ENCODE measurements at places on chromosomes 5 and 9.

DNA sequence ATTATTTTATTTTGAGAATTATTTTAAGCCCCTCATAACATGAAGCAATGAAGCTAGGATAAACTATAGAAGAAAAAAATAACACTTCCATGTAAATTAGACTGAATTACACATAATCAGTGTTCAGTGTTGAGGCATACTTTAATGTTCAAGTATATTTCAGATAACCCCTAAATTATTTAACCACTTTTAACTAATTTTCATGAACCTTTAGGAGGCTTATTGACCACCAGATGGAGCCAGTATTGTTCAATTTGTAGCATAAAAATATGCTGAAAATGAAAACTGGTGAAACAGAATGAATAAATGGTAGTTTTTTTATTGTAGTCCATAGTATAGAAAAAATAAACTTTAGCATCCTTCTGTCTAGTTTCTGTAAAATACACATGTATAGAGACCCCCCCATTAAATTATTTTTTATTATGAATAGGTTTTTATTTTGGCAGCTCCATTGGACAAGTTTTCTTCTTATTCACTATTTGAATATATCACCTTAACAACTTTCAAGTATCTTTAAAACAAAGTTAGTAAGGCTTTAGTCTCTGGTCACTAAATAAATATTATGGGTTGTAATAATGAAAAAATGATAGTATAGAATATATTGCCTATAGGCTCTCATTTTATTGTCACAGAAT lies 190.1 kb downstream of the CWC27 start:
- no peak for DNase-seq

GRCh38 chr5:5588887-5589826 lies 166.7 kb downstream of the ICE1 start:
- DNase-seq = no peak

DNA sequence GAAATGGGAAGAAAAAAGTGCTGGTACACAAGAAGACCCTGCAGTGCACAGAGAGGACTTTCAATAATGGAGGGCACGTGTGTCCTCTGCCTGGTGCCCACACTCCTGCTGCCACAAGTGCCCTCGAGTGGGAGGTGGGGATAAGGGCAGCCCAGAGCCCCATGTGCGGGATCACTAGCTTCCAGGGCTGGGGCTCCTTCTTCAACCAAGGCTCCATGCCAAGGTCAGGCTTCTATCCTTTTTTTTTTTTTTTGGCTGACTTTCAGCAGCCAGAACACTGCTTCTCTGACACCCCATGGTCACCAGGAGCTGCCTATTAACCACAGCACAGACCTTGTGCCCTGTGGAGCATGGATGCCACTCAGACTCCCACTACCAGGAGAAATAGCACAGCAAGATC lies 7.5 kb downstream of the ACSL6 start:
- DNase-seq = no peak

- DNase-seq = no peak
These were observed 30.6 kb downstream of the SNX2 start for GRCh38 chr5:122805481-122805880.

GRCh38 chr5:2353871-2354440 lies 397.5 kb downstream of the IRX2 start:
- DNase-seq = no peak

DNA sequence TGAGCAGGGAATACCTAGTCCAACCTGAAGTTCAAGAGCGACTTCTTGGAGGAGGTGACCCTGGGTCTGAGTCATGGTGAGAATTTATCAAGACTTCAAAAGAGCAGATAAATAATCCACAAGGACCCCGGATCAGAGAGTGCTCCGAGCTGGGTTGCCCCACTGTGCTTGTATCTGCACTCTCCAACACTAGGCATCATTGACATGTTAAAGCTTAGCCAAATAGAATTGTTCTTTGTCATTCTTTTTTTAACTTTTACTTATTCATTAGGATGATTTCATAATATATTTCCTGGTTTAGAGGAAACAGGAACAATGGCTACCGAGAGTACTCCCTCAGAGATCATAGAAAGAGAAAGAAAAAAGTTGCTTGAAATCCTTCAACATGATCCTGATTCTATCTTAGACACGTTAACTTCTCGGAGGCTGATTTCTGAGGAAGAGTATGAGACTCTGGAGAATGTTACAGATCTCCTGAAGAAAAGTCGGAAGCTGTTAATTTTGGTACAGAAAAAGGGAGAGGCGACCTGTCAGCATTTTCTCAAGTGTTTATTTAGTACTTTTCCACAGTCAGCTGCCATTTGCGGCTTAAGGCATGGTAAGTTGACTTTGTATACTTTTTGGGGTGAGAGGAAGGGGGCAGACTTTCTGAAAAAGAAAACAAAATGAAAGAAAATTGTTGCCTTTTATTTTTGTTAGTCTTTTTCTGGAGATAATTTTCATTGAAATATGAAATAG lies at the start of gene CARD6:
CARD6 (plus strand) TSS at position 300 of the 738 bp plus-strand sequence; CDS start at position 316, 16 bp downstream.
- DNase-seq = no peak

- DNase-seq = no peak
These were observed 627 bp downstream of the ARRDC1 start for GRCh38 chr9:137606005-137606621.

DNA sequence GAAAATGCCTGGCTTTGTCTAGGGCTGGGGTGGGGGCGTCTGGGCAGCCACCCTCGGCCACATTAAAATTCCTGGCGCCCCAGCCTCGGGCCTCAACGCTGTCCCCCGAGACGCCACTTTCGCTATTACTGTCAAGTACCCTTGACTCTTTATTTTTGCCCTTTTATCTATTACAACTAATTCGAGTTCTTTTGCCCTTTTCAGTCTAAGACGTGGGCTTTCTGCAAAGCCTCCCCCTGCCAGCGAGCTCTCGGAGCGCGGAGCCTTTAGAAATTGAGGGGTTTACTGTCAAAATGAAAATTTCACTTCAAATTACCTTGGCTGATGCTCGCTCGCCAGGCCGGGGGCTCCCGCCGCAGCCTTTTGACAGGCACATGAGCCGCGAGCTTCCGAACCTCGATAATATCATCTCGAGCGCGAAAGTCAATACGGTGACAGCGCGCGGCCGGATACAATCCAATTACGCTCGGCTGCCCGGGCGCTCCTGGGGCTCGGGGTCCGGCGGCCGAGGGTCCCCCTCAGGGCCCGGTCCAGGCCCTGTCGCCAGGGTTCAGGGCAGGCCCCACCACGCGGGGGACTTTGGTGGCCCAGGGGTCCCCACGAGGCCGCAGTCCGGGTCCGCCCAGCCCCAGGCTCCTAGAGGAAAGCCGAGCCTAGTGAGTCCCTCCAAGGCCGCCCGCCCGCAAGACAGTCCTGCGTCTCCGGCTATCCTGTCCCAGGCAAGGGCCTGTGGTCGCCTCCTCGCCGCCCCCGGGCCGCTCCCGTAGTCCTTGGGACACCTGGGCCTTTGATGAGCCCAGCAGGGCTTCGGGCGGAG lies 6.7 kb downstream of the IRX4 start:
- no peak for DNase-seq

DNA sequence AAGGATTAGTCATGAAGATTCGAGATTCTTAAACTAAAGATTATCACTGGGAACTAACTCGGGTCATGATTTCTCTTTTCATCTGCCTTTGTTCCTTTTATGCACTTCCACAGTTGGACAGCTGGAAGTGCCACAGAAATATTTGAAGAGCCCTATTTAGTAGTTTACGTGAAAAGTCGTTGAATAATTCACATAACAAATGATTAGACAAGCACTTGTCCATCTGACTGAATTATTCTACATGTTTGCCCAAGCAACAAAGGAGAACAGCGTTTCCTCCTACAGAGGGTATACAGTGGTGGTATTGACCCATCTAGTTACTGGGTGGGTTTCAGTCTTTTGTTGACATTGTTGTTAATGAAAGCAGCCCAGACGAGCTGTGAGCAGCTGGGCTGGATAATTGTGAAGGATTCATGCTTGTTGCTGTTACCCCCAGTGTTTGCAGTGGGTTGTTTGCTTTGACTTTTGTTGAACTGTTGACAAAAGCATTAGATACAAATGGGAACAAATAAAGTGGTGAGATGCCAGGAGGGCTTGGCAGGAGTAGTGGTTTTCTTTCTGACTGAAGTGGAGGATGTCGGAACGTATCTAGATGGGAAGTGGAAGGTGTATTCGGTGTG lies 96.2 kb downstream of the TLE4 start:
- DNase-seq = no peak

- no peak for DNase-seq
These were observed 47.1 kb downstream of the LIX1 start for GRCh38 chr5:97095318-97095732.

DNA sequence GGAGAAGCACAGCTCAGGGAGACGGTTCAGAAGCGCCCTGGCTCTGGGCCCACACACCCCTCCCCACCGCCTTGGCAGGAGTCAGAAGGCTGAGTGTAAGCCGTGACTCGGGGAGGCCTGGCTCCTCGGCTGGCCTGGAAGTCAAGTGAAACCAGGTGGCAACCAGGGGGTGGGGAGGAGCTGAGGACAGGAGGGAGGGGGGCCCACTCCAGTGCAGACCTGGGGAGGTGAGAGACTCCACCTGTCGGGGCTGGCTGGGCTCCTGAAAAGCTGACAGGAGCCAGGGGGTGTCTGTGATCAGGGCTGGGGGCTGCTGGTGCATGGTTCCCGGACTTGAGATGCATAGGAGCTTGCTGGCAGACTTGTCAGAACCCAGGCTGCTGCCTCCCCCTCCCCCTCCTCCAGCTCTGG lies 150.2 kb upstream of the PHYKPL start:
- DNase-seq = no peak

GRCh38 chr9:131530546-131530919 lies 530 bp downstream of the UCK1 start:
- peak; percentile 44 for DNase-seq

- no peak for DNase-seq
These were observed 79.9 kb downstream of the PRR16 start for GRCh38 chr5:120544043-120544442.

DNA sequence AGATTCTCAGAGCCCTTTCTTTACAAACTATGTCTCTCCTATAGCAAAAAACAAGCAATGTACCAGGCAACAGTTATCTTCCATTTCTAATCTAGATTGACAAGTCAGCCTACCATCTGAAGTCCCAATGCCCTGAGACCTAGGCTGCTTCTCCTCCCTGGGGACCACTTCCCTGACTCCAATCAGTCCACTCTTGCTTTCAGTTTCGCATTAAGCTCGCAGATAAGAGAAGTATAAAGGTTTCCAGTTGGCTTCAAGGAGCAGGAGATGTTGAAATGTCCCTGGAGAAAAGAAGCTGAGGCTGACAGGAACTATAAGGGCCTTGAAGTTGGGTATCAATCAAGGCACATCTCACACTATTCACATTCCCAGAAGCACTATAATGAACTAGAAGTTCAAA lies 32.3 kb downstream of the ERP44 start:
- DNase-seq = no peak

DNA sequence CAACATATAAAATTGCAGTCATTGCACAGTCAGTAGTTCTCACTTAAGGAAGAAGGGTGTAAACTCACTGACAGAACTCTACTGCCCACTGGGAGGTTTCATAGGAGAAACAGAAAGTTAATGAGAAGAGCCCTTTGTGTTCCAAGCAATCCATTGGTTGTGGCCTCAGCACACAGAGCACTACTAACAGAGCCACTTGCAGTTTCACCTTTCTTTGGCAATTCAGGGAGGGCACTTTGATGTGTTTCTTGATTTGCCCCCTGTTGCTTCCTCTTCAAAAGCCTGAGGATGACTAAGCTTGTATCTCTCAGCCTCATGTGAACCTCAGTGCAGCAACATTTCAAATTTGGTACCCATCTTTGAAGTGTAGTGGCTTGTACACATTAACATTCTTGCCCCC lies 409.4 kb downstream of the DMRTA1 start:
- DNase-seq = no peak

DNA sequence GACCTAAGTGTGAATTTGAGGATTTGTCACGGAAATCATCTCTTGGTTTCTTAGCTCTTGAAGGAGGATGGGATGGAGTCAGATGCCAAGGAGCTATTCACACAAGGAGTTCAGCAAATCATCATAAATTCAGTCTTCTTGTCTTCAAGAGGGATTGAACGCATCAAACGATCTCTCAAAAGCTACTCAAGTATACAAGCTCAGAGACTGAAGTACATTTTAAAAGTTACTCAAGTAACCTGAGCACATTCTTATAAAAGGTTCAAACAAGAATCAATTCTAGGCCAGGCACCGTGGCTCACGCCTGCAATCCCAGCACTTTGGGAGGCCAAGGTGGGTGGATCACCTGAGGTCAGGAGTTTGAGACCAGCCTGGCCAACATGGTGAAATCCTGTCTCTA lies 21.1 kb upstream of the GOLPH3 start:
- no peak for DNase-seq

- no peak for DNase-seq
These were observed 556.9 kb downstream of the PTPRD start for GRCh38 chr9:10055886-10056395.
